ENCODE measurements at places on chromosomes 4 and X. TPM values are rescaled to one million over a fixed set of nuclear protein-coding genes. Genes with fewer than 3 reads are reported as not detected.
A peak's percentile ranks its signal among the peaks of the same experiment; 100 is the strongest.

- no peak for DNase-seq
Measured at GRCh38 chrX:153650959-153651358, 4.0 kb downstream of the DUSP9 start.

DNA sequence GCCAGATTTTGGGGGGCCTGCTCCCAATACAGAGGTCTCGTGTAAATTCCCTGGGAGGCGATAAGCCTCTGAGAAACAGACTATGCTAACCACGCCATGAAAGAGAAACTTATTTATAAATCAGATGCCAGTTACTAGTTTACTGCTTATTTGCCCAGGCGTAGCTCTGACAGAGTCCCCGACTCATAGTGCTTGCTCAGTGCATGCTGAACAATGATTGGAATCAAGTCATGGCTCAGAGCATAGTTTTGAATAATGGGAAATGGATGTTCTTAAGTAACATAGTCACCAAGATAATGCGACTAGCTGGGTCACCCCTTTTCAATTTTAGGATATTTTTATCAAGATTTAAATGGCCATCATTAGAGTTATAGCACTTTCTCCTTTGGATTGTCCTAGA is 39.9 kb downstream of the HTT start:
- DNase-seq: peak; percentile 41

DNA sequence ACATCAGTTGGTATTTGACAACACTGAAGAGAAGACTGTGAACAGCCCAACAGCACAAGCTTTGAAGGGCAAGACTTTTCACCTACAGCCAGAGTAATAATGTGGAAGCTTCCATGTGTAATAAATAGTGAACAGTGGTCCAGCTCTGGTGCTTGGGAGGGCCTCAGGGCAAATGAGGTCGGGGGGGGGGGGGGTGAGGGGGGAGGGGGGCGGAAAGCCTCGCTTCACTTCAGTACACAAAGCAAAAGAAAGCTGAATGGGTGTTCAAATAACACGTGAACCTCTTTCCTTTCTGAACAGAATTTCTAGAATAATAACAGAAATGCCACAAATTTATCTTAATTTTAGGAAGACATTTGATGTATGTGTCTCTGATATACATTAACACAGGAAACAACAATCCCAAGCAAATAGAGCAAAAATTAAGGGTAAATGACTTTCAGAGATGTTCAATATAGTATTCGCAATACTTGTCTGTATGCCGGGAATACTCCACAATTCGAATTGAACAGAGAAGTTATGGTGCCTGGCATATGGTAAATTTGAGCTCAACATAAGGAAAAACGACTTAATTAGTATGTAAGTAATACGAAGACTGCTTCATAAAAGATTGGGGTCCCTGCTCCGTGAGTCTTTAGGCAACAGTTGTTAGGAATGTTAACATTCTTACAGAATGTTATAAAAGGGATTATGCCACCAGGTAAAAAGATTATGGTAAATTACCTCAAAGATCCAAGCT is 92.6 kb downstream of the FRYL start:
- DNase-seq: no peak

- no peak for DNase-seq
Measured at GRCh38 chr4:134936014-134936413, 734.4 kb upstream of the PABPC4L start.

GRCh38 chr4:74635074-74635473 is 159.2 kb downstream of the BTC start:
- DNase-seq: no peak

The HAUS3 gene
- 28.0 TPM for total RNA-seq

The PDE5A gene
- total RNA-seq: 146 TPM

Measured in fibroblast of the aortic adventitia (primary cell).